ENCODE measurements at places on chromosomes 4 and X.

GRCh38 chr4:184288451-184289178, 70.9 kb upstream of the ENPP6 start:
- DNase-seq: no peak

GRCh38 chr4:11050766-11051165, 366.2 kb upstream of the CLNK start:
- no peak for DNase-seq

DNA sequence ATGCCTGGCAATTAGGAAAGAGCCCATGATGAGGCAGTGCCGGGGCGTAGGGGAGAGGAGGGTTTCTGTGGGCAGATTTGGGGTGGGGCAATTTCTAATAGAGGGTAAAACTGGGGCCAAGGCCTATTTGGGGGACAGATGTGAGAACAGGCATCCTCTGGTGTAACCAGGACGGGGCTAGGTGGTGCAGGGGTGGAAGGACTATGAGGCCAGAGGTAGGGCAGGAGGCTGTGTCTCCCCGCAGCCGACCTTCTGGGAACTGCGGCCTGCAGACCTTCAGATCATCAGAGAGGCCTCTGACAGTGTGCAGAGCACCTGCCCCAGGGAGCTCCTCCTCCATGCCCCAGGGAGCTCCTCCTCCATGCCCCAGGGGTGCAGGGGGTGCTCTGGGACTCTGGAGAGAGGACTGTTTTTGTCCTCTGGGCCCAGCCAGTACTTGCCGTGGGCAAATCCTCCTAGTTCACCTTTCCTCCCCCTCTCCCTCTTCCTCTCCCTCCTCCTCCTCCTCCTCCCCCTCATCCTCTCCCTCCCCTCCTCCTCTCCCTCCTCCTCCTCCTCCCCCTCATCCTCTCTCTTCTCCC, 101.9 kb downstream of the SORCS2 start:
- DNase-seq: no peak

GRCh38 chr4:168618577-168619265, 121.9 kb downstream of the PALLD start:
- DNase-seq: no peak

DNA sequence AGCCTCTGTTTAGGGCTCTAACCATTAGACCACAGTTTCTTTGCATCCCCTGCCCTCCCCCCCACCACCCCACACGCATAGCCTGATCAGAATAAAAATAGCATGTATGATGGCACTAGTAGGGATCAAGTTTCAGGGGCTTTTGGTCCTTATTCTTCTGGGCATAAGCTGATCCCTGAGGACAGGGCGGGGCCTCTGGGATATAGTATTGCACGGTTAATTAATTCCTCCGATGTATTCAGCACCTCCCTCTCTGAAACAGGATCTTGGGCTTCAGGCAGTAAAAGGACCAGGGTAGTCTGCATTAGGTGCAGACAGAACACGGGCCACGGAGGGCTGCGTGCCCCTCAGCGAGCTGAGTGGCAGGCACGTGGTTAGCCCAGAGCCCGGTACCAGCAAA, 57.1 kb downstream of the ELF4 start:
- no peak for DNase-seq

DNA sequence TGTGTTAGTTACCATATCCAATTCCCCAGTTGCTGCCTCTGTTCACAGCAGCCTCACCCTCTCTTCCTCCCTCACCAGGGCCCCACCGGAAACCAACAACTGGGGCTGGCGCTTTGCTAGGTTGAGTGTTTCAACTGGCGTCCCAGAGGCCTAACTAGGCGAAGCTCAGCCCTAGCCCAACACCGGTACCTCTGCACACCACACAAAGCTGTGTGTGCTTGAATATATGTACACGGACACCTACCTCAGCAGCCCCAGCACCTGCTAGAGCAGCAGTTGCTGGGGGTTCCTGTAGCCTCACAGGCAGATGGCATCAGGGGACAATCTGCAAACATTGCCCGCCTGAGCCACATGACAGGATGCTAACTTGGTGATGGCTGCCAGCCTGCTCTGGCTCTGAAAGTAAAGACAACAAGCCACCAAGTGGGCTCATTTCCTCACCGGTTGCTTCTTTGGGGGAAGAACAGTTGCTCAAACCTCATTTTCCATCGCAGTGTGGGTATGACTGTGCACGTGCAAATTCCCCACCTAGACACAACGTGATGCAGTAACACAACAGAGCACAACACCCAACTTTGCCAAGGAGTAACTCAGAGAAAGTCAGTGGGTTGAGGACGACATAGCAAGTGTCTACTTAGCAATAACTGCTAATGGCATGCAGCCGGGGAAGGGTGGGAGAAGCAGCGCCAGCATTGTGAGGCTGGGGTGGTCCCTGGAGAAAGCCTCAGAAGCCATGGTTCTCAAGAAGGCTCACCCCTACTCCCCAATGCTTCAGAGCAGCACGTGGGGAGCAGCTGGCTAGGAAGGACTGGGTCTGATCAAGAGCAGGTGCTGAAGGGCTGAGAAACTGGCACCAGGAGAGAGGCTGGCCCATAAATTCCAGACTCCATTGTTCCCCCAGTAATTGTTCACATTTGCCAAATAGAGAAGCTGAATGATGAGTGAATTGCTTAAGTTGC, 139.5 kb downstream of the SH3KBP1 start:
- no peak for DNase-seq

DNA sequence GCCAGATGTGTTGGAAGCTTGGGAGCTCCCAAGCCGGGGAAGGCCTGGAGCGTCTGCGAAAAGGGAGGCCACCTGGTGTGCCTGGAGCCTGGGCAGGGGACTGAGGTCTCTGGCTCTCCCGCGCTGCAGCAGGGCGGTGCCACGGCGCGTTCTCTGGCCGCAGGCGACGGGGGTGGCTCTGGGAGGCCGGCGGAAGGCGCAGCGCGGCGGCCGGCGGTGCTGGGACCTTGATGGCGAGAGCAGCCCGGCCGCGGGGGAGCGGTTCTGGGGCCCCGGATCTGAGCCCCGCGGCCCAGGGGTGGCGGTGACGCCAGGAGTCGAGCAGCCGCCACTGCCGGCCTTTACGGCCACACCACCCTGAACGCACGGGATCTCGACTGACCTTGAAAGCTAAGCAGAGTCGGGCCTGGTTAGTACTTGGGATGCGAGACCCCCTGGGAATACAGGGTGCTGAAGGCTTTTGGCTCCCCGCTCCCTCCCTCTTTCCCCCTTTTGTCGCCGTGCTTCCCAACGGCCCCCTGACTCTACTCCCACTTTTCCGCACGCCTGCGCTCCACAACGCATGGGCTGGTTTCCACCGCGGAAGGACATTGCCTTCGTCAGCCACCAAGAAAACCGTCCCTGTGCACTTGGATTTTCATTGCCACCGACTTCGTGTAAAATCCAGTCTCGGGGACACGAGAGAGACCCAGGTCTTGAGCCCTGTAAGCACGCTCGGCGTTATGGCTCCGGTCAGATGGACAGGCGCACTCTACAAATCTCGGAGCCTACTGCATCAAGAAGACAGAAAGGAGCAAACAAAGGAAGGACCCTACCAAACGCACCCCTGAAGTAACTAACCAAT, 9.5 kb downstream of the FRG2 start:
- DNase-seq: no peak

- DNase-seq: no peak
Observed at GRCh38 chrX:21374994-21375707, 933 bp downstream of the CNKSR2 start.

DNA sequence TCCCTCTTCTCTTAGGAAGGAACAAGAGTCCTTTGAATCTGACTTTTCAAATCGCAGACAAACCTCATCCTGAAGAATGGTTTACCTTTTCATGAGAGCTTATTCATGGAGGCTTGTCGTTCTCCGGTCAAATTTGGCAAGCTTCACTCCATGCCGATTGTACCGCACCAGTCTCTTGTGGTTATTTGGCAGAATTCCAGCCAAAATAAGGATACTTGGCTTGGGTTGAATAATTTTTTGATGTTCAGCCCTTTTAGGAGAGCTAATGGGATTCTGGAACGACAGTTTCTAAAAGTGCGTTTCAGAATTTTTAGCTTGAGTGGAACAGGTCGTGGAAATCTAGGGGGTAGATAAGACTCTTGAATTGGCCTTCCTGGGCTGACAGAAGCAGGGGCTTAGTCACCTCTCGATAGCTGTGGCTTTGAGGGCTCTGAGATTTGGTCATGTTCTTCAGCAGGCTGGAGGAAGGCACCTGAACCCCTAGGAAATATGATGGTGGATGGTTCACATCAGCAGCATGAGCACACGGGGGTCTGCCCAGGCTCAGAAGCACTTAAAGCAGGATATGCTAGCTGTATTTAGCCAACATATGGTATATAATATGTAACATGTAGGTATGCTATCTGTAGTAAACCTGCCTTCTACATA, 1.5 kb downstream of the KLHL2 start:
- peak; percentile 46 for DNase-seq

DNA sequence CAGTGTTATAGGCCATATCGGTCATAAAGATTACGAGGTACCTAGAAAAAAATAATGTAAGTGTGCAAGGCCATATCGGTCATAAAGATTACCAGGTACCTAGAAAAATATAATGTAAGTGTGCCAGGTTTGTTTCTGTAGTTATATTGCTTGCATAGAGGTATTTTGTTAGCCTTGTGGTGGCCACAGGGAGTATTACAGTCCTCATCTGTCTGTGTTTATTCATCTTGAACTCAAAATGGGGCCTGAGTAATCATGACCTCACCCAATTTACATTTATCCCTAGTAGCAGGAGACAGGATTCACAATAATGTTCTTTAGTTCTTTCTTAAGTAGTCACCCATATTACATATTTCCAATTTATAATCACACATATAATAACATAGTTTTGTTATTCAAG, 459.7 kb downstream of the MID1IP1 start:
- no peak for DNase-seq

- DNase-seq: no peak
Observed at GRCh38 chr4:87211249-87211952, 9.0 kb downstream of the KLHL8 start.

- DNase-seq: peak; percentile 64
Observed at GRCh38 chr4:144611850-144612249, 34.1 kb upstream of the HHIP start.

DNA sequence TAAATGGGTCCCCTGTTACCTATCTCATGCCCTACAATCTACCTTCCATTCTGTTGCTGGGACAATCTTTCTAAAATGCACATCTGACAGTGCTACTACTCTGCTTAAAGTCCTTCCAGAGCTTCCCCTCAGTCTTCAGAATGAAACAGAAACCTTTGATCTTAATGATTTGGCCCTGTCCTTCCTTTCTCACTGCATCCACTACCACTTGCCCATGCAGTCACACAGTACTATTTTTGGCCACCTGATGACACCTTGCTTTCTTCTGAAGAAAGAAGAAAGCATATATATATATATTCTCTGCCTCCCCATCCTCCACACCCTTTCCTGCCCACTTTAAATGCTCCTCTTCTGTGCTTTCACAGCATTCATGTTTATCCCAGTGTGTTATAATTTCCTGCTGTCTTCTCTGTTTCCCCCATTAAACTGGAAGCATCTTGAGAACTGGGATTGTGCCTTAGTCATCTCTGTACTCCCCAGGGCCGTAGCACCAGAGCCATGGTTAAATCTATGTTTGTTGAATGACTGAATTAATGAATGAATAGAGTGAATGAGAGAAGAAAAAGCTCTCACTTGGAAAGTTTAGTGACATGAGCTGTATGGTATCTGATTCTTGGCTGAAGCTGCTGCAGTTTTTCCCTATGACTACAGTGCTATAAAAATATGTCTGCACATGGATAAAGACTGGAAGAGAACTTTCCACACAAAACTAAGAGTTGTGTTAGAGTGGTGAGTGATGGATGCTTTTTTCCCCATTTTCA, 56.2 kb downstream of the RTL9 start:
- no peak for DNase-seq

DNA sequence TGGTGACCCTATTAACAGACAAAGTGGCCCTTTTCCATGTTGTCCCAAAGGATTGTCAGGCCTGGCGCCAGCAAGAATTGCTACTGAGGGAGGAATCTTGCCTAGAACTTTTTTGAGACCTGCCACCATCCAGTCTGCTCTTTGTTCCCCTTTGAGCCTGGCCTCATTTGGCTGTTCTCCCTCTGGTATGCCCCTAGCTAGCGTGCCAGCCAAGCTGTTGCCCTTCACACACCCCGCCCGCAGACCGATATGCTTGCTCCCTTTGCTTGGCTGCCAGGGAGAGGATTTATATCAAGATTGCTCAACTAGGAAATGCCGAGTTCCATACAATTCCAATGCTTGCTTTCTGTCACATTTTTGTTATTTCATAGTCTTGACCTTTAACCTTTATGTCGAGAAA, 24.4 kb downstream of the IGSF1 start:
- DNase-seq: no peak

DNA sequence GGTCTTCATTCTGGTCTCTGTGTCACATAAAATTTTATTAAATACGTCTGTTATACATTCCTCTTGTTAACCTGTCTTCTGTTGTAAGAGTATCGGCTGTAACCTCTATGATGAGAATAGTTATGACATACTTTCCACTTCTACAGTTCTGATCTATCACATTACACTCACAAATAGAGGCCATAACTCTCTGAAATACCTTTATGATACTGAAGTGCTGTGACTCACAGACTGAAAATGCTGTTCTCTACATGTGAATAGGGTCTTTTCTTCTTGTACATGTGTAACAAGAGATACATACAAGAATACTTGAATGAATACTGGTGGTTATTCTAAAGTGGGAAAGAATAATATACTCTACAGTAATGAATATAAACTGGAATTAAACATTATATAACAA, 1047.6 kb downstream of the TECRL start:
- DNase-seq: no peak

- DNase-seq: no peak
Observed at GRCh38 chrX:10444204-10444603, 176.2 kb downstream of the MID1 start.

GRCh38 chrX:141142946-141143345, 34.0 kb downstream of the LDOC1 start:
- no peak for DNase-seq

GRCh38 chr4:145939856-145940255, 1.2 kb upstream of the ZNF827 start:
- DNase-seq: no peak

DNA sequence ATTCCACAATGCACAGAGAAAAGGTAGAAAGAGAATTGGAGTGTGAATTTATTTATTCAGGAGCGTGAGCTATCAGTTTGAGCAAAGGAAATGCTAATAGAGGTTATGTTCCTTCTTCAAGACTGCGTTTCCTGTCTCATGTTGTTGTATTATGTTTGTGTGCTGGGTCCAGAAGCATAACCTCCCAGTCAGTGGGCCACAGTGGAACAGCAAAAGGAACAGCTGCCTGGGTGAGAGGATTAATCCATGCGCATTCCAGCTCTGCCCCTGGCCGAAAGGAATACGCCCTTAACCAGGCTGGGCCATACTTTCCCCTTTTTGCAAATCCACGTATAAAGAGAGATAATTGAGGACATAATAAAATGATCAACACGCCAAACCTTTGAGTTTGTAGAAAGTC, 32.4 kb upstream of the ARX start:
- DNase-seq: no peak

GRCh38 chrX:152072236-152072635, 66.1 kb downstream of the MAGEA10 start:
- DNase-seq: no peak

- DNase-seq: no peak
Observed at GRCh38 chr4:42359711-42360110, 37.6 kb upstream of the SHISA3 start.

- no peak for DNase-seq
Observed at GRCh38 chrX:115491766-115492165, 69.2 kb upstream of the PLS3 start.

- DNase-seq: no peak
Observed at GRCh38 chrX:136021160-136021559, 35.9 kb downstream of the SLC9A6 start.

GRCh38 chrX:41369152-41369551, 35.2 kb downstream of the DDX3X start:
- DNase-seq: no peak
